ENCODE measurements at places on chromosomes 5 and 9.

DNA sequence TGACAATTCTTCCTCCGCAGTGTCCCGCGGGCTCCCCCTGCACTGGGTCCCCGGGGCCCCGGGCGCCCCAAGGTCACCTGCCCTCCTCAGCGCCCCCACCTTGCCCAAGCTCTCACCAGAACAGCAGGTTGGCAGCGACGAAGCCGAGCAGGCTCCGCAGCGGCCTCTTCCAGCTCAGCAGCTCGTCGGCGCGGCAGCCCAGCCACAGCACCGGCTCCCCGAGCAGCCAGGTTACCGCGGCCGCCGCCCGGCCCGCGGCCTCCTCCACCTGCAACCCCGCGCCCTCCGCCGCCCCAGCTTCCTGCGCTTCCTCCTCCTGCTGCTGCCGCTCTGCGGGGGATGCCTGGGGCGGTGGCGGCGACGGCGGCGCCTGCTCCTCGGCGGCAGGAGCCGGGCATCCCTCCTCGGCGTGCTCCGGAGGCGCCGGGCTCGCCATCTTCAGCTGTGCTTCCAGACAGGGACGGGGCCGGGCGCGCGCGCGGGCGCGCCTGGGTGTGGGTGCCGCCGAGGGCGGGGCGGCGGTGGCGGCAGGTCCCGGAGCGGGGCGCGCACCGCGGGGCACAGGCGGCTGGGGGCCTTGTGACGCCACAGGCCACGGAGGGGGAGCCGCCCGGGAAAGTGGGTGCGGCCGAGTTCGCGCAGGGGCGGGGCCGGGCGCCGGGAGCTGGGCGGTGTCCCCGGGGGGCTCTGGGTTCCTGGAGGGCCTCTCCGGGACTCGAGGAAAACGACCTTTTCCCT lies at the start of gene RETREG1:
Gene RETREG1, minus strand, starts transcription at position 462 of the 738 bp plus-strand sequence. Its CDS starts 26 bp downstream, at position 436.
- peak; percentile 74 for DNase-seq

GRCh38 chr9:89223396-89223977 lies 44.9 kb upstream of the SHC3 start:
- DNase-seq = no peak

GRCh38 chr5:44885903-44886302 lies 77.2 kb downstream of the MRPS30 start:
- DNase-seq = no peak

GRCh38 chr9:76613974-76614373 lies 150.3 kb upstream of the PCA3 start:
- DNase-seq = no peak

GRCh38 chr5:107149243-107150005 lies 521.3 kb downstream of the EFNA5 start:
- no peak for DNase-seq

GRCh38 chr9:104206766-104207165 lies 112.7 kb downstream of the SMC2 start:
- DNase-seq = no peak

DNA sequence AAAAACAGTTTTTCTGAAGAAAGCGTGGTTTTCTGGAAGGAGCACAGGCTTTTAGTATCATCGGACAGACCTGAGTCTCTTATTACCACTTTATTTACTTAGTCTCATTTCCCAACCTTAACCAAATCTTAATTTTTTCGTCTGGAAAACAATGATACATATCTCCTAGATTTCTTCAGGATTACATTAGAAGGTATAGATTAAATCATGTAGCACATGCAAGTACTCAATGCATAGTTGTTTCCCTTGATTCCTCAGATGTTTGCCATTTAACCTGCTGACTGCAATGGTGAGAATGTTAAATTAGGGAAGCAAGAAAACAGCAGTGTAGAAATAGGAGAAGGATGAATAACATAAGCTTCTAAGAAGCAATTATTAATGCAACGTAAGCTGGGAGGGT lies 289.4 kb downstream of the PDE4D start:
- no peak for DNase-seq

GRCh38 chr5:172901788-172902496 lies 57.3 kb upstream of the RPL26L1 start:
- no peak for DNase-seq

- DNase-seq = no peak
Measured at GRCh38 chr5:150621301-150621700, 19.2 kb upstream of the SYNPO start.

Data from hematopoietic multipotent progenitor cell (in vitro differentiated cells).